SK-N-DZ (cell line): ENCODE measurements at places on chromosomes 5 and 9.

- no peak for DNase-seq
These were observed 88.5 kb upstream of the SMC5 start for GRCh38 chr9:70170151-70170790.

- DNase-seq, result no peak
These were observed 124.5 kb downstream of the ASTN2 start for GRCh38 chr9:117290306-117290840.

DNA sequence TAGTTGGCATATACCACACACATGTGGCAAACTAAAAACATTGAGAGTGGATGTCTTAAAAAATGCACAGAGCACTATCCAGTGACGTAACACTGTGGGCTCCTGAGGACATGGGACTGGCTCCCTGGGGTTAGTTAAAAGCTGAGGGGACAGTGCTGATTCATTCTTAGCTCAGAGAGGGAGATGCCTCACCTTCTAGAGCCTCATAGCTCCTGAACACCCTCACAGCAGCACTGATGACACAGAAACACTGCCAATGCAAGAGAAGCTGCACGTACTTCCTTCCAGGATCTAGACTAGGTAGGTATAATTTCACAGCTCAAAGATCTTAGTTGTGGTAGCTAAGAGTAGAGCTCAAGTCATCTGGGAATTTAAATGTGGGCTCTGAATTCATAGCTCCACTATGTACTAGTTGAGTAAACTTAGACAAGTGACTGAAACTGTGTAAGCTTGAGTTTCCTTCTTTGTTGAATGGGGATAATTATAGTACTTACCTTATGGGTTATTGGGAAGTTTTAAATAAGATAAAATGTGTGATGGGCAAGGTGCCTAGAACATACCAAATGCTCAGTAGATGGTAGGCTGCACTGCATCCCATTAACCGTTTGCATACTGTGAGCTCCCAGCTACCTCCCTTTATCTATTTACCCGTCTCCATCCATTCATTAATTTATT is 279.9 kb downstream of the ASTN2 start:
- no peak for DNase-seq

DNA sequence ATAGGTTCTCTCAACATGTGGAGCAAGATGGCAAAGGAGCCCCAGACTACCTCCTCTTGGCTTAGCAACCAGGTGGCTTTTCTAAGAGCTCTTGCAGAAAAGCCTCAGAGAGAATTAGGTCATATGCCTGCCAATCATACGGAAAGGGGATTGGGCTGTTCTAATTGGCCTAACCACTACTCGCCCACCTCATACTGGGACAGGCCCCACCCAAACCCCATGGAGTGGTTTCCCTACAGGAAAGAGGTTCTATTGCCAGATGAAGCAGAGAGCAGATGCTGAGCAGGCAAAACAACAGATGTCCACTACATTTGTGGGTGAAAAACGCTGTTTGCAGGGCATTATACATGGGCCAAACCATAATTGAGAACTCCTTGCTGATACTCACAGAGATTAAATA is 29.0 kb downstream of the ABLIM3 start:
- no peak for DNase-seq

DNA sequence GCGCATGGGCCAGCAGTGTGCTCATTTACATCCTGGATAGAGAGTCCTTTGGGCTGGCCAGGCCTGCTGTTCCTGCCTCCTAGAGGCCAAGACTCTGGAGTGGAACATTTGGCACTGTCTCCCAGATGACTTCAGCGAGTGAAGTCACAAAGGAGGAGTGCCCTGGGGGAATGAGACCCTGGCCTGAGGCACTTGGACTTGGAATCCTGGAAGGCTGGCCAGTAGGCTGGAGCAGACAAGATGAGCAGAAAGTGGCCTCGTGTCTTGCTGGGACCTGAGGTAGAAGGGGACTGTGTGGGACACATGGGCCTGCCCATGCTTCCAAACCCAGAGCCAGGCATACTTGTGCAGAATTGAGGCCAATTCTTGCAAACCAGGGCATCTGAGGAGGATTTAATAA is at the start of gene TSSK1B:
Gene TSSK1B (minus strand): TSS at position 101 of the 400 bp plus-strand sequence. CDS start 150 bp downstream, outside the sequence.
- no peak for DNase-seq

GRCh38 chr5:114415760-114416159 is 53.9 kb downstream of the KCNN2 start:
- no peak for DNase-seq

GRCh38 chr5:25458628-25459027 is 813.9 kb upstream of the CDH10 start:
- no peak for DNase-seq

- DNase-seq, result no peak
These were observed 250.0 kb downstream of the NR3C1 start for GRCh38 chr5:143153332-143154119.

- DNase-seq, result no peak
These were observed 200.1 kb downstream of the PAX5 start for GRCh38 chr9:36833954-36834353.
